ENCODE measurements at places on chromosomes 16 and 17.

DNA sequence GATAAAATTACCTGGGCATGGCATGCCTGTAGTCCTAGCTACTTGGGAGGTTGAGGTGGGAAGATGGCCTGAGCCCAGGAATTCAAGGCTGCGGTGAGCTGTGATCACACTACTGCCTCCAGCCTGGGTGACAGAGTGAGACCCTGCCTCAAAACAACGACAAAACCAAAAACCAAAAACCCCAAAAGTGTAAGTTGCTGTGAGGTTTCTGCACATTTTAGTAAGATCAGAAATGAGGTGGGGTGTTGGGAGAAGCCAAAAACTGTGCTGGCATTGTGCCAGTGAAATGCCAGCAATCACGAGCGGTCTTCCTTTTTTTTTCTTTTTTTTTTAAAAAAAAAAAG, 114.6 kb downstream of the PITPNC1 start:
- no peak for DNase-seq

GRCh38 chr16:24255456-24256371, at the start of gene CACNG3:
Gene CACNG3, plus strand, starts transcription at chr16:24256335. Its CDS starts 420 bp downstream, at chr16:24256755.
- DNase-seq = no peak

DNA sequence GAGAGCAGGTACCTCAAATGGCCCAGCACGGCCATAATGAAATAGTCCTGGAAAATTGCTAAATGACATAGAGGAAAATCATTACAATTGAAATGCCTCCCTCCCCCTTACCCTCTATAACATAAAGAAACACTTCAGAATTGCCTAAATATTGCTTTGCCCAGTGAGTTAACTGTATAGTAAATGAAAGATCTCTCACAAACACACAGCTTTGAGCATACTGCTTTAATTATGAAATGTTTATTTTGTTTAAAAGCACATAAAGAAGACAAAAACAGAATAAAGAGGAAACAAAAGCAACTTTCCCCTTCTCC, 9.3 kb upstream of the ADAMTS18 start:
- DNase-seq = no peak

DNA sequence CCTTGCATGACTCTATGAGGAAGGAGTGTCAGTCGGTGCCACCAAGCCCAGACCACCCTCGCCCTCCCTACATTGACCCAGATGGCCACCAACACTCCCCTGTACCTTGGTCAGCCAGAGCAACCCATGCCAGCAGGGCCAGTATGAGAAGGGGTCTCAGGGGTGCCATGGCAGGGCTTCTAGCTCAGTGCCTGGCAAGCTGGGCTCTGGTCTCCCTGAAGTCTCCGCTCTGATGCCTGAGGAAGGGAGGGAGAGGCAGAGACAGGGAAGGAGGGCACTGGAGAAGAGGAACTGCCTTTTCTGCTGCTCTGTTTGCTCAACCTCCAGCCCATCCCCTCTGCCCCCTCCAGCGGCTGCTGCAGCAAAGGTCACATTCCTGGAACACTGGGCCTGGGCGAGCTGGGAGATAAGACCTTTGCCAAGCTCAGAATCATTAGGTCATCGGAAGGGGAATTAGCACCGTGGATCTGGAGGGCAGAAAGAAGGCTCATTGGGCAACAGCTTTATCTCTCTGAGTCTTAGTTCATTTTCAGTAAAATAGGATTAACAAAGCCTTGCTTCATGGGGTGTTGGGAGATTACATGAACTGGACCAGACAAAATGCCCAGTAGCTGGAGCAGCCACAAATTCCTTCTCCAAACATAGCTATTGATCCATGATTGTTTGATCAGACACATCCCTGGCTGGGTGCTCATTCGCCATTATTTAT, at the start of gene VTN:
Gene VTN, minus strand, starts transcription at position 273 of the 709 bp plus-strand sequence. Its CDS starts 104 bp downstream, at position 169.
- no peak for DNase-seq

- DNase-seq = no peak
Observed at GRCh38 chr17:17073581-17074403, 31.5 kb downstream of the MPRIP start.

DNA sequence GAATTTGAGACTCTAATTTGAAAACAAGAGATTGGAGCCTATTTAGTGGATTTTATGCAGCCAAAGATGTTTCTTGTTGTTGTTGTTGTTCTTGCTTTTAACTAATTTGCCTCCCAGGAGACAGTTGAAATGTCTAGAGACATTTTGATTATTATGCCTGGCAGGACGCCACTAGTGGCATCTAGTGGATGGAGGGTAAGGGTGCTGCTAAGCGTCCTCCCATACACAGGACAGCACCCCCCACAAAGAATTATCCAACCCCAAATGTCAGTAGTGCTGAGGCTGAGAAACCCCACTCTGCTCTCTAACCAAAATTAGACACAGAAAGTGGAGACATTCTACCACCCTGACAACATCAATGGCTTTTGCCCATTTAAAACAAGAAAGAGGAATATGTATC, 15.4 kb upstream of the HSBP1 start:
- DNase-seq = no peak

DNA sequence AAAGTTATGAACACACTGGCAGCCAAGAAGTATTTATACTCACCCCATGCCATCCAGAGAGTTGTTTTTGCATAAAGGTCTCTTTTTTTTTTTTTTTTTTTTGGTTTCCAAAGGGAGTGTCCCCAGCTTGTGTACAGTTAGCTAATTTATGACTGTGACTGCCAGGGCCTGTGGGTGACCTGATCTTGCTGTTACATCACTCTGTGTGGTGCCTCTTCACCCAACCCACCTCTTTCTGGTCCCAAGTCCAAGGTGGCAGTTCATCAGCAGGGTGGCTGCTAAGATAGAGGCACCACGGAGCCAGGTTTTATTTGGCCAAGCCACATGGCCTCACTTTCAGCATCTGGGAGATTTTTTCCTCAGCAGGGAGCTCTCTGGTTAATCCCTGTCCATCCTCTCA, at the start of gene NOS2:
Gene NOS2, minus strand, starts transcription at position 8 of the 400 bp plus-strand sequence. CDS start 1,720 bp downstream, outside the sequence.
- no peak for DNase-seq
